Stimulated activated CD4-positive, alpha-beta T cell treated with anti-CD3 and anti-CD28 coated beads, Interleukin-4, amount 100 ng/mL, for 24 hours (primary cell): ENCODE measurements at places on chromosomes 13 and 19.

- no peak for DNase-seq
These were observed 508 bp downstream of the SLC15A1 start for GRCh38 chr13:98751861-98752466.

DNA sequence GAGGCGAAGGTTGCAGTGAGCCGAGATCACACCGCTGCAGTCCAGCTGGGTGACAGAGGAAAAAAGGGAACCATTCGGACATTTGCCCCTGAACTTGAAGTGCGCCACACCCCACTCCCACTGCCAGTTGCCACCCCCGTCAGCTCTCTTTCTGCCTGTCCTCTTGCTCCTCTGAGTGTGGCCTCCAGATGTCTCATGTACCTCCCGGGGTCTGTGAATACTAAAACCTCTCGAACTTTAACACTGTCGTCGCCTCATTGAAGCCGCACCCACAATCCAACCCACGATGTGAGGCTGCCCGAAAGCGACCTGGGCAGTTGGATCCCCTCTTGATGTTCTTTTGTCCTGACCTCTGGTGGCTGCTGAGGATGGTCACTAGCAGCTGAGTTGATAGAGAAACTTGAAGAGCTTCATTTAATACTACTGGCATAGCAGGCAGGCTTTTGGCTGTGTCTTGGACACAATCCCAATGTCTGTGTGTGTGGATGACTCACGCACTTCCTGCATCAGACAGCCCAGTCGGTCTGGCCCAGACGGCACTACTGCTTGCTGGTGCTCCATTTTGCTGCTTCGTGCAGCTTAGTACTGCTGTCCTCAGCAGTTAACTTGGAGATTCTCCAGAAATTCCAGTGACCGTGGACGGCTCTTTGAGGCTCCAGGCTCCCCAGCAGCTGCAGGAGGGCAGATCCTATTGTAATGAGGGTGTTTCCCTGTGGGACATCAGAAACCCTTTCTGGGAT, 4.2 kb downstream of the FPR3 start:
- DNase-seq: no peak

DNA sequence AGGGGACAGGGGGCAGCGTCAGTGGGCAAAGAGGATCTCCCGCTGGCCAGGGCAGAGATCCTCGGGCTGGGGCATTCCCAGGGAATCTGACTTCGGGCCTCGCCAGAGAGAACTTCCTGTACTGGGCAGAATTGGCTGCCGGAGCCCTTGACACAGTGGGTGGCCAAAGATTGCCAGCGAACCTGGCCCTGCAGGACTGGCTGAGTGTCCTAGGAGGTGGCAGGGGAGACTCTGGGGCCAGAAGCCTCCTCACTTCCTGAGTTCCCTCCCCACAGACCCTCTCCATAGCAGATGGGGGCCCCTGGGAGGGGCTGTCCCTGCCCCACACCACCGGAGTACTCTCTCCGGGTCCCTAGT, 19.3 kb downstream of the DPP9 start:
- no peak for DNase-seq

GRCh38 chr19:42343344-42344110, 18.1 kb downstream of the MEGF8 start:
- no peak for DNase-seq

DNA sequence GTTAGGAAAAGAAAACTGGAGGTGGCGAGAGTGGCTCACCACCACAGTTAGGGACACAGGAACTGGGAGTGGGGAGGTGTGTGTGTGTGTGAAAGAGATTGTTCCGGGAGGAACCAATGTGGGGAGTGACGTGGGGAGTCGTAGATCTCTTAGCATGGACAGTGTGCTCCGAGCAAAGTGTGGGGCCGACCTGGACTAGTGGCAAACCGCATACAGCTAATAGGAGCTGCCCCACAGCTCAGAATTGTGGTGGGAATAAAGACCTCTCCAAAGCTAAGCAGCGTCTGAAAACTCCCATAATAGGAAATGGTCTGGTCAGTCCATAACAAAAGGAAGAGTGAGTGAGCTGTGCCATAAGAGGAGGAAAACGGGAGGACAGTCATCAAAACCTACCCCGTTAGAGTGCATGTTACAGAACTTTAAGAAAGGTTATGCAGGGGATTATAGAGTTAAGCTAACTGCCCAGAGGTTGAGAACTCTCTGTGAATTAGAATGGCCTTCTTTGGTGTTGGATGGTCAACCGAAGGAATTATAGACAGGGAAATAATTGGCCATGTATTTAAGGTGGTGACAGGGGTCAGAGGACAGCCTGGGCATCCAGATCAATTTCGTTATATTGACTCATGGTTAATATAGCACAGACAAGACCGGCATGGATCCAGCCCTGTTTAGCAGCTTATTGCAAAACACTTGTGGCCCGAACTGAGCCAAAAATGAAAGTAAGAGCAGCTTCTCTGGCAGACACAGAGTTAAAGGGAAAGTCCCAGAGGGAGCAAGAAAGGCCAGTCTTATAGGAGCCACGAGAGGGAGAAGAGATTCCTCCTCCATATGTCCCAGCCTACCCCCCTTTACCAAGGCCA, 8.9 kb upstream of the SLC15A1 start:
- DNase-seq: no peak

DNA sequence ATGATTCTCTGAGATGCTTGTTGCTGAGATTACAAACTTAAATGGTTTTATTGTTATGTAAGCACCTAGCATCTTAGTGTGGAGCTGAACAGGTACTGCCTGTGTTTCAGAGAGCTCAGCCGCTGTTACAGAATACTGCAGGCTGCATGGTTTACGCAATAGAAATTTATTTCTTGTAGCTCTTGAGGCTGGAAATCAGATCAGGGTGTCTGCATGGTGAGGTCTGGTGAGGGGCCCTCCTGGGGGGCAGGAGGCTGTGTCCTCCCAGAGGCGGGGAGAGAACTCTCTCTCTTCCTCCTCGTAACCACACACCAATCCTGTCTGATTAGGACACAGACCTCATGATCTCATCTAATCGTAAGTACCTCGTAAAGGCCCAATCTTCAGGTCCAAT, 13.1 kb downstream of the ATP11A start:
- DNase-seq: no peak

GRCh38 chr13:78777396-78777795, 118.4 kb upstream of the OBI1 start:
- DNase-seq: no peak

DNA sequence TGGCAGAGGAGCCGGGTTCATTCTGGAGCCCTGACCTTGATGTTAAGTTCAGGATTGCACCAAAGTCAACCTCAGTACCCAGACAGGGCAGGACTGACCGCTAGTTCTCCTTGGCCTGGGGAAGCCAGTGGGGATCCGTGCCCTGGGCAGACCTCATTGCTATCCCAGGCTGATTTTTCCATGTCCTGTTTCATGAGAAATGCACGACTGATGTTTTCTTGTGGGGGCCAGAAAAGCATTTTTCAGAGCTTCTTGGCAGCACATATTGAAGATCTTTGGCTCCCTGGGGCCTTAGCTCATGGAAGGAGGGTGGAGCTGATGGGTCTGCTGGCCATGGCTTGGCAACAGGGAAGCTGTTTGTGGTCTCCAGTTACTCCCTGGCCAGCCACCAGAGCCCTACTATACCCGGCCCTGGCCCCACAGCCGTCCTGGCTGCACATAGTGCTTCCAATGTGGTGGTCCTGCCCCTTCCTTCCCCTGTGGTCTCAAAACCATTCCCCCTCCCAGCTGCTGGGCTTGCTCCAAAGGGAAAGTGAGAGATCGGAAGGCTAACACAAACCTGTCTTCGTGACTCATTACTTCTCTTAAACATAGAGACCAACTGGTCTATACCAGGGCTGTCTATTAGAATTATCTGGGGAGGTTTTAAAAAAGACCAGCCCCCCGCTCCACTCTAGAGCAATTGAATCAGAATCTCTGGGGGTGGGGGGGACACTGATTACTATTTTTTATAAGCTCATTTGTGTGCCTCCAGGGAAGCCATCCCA, 11.2 kb downstream of the IL17D start:
- no peak for DNase-seq
